ENCODE measurements at places on chromosomes 3 and 15. TPM values are rescaled to one million over a fixed set of nuclear protein-coding genes. Genes with fewer than 3 reads are reported as not detected.

DNA sequence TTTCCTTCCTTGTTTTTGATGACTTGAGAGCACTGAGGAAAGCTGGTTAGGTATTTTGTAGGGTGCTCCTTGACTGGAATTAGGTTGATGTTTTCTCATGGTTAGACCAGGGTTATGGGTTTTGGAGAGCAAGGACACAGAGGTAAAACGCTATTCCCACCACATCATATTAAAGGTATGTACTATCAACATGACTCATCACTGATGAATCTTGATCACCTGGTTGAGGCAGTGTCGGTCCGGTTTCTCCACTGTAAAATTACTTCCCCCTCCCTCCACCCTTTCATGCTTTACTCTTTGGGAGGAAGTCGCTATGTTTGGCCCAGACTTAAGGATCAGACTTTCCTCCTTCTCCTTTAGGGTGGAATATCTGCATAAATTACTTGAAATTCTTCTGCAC, 201.6 kb downstream of the EDEM1 start:
- H3K4me3 ChIP-seq, result no peak overlapping the region
- no peaks in the 10 kb centered on the region for H3K36me3 ChIP-seq
- H3K27ac ChIP-seq, result no peak overlapping the region
- DNase-seq, result no peak
- peaks cover 1% of the 10 kb centered on the region for H3K27me3 ChIP-seq

GRCh38 chr15:80010131-80010673, 39.2 kb upstream of the BCL2A1 start:
- H3K4me3 ChIP-seq, result no peak overlapping the region
- H3K36me3 ChIP-seq, result no peaks in the 10 kb centered on the region
- no peaks in the 10 kb centered on the region for H3K27me3 ChIP-seq

The ZKSCAN7 gene
- total RNA-seq, result 0.73 TPM

GRCh38 chr3:39626198-39626597, 158.7 kb downstream of the MOBP start:
- no peak overlapping the region for H3K27ac ChIP-seq
- no peak for DNase-seq
- no peak overlapping the region for H3K4me3 ChIP-seq
- H3K4me1 ChIP-seq, result no peaks in the 10 kb centered on the region
- H3K27me3 ChIP-seq, result peaks cover 2% of the 10 kb centered on the region
- no peaks in the 10 kb centered on the region for H3K36me3 ChIP-seq

The LTK gene
- total RNA-seq, result 0.13 TPM

DNA sequence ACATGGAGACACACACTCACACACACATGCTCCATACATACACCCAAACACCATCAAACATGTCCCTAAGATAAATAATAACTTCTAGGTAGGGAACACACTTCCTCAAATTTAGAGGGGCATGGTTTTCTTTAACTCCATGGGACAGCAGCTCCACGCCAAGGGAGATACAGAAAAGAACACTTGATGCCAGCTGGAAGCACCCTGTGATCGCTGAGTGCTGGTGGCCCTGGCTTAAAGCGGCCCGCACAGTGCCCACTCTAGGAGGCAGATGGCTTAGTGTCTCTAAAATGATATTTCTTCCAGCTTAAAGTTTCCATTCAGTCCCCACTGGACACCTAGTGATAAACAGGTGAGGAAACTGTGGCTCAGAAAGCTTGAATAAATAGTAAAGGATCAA, 232.9 kb downstream of the UACA start:
- peaks cover 52% of the 10 kb centered on the region for H3K4me1 ChIP-seq
- peaks cover 12% of the 10 kb centered on the region for H3K27me3 ChIP-seq
- peaks cover 5% of the 10 kb centered on the region for H3K36me3 ChIP-seq
- DNase-seq, result no peak
- no peak overlapping the region for H3K4me3 ChIP-seq

GRCh38 chr3:15283702-15284101, 48.7 kb downstream of the SH3BP5 start:
- no peak overlapping the region for H3K4me3 ChIP-seq
- H3K27ac ChIP-seq, result no peak overlapping the region
- no peak for DNase-seq
- peaks cover 78% of the 10 kb centered on the region for H3K4me1 ChIP-seq
- H3K36me3 ChIP-seq, result peaks cover 44% of the 10 kb centered on the region

GRCh38 chr3:1700650-1701049, 398.0 kb upstream of the CNTN4 start:
- no peaks in the 10 kb centered on the region for H3K36me3 ChIP-seq
- H3K27me3 ChIP-seq, result no peaks in the 10 kb centered on the region
- H3K4me1 ChIP-seq, result no peaks in the 10 kb centered on the region

DNA sequence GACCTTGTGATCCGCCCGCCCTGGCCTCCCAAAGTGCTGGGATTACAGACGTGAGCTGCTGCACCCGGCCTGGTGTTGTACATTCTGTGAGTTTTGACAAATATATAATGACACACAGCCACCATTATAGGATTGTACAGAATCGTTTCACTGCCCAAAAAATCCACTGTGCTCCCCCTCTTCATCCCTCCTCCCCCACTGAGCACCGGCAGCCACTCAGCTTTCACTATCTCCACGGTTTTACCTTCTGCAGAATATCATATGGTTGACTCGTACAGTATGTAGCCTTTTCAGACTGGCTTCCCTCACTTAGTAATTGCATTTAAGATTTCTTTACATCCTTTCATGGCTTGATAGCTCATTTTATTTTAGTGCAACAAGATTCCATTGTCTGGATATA, 56.7 kb upstream of the ATP13A3 start:
- H3K4me1 ChIP-seq, result peaks cover 7% of the 10 kb centered on the region
- no peak overlapping the region for H3K27ac ChIP-seq
- H3K36me3 ChIP-seq, result peaks cover 2% of the 10 kb centered on the region
- DNase-seq, result no peak
- H3K27me3 ChIP-seq, result no peaks in the 10 kb centered on the region
- H3K4me3 ChIP-seq, result no peak overlapping the region

Measured in activated T-helper 1 cell treated with anti-CD3 and anti-CD28 coated beads, Interleukin-12 subunit alpha, Interleukin-12 subunit beta, Interleukin-2, Interleukin-4 antibody, amounts not matched to agents 30 ng/mL and 10 ng/mL and 1 ng/mL, durations not matched to agents 14 hours and 24 hours and 36 hours (primary cell).